ENCODE measurements at places on chromosomes 7 and 10.

DNA sequence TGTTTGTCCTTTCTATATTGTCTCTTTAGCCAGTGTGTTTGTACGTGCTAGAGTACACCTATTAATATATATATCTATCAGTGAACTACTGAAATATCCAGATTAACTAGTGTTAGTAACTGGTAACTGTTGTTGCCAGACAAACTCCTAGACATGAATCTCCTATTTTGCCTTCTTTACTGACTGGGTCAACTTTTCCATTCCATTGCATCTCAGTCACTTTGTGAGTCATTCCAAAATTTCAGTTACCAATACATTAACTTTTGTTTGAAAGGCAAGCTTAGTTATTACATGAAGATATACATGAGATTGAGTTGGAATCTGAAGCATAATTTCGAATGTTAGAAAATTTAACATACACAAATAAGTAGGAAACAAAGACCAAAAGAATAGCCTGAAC is 51.4 kb downstream of the BTAF1 start:
- no peak for DNase-seq

- no peak for DNase-seq
Observed at GRCh38 chr10:3568392-3568791, 216.6 kb downstream of the KLF6 start.

- peak; percentile 95 for DNase-seq
Observed at GRCh38 chr7:142384493-142384922, 126.7 kb upstream of the PRSS58 start.

DNA sequence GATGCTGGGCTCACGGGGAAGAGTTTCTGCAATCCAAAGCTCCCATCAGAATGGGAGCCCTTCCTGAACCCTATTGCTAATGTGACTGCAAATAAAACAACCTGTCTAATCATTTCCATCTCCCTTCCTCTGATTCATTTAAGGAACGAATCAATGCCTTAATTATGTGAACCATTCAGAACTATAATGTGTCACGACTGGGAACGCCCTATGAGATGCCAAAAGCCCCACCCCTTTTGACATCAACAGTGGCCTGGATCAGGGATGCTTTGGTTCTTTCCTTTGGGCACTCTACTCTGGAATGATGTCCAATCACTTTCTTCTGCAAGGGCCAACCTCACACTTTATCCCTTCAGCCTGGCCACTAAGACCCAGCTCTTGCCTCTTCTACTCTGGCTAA is 195.4 kb upstream of the AOAH start:
- DNase-seq: no peak

- no peak for DNase-seq
Observed at GRCh38 chr7:124318721-124319450, 286.0 kb upstream of the TMEM229A start.

DNA sequence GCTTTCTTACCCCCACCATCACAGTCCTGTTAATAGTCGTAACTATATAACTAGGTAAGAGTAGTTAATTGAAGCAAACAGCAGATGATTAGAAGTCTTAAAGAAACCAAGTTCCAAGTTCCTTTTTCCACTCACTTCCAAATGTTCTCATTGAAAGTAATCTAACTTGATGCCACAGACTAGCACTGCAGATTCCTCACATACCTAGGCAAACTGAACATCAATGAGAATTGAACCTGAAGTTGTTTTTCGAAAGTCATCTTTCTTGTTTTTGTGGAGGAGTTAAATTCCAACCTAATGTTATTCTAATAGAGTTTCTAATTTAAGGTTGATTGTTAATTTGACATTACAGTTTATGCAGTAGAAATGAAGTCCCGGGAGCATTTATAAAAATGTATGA is 5.5 kb downstream of the PRKG1 start:
- no peak for DNase-seq

Data from bone marrow (tissue), 2 donors.